ENCODE measurements at places on chromosomes 6 and 20. TPM values are rescaled to one million over a fixed set of nuclear protein-coding genes. Genes with fewer than 3 reads are reported as not detected.

GRCh38 chr20:61603715-61604114 is 351.7 kb downstream of the CDH4 start:
- DNase-seq: no peak

- no peak for DNase-seq
Observed at GRCh38 chr6:156872903-156873302, 95.7 kb downstream of the ARID1B start.

GRCh38 chr6:100468016-100468622 is 3.4 kb upstream of the SIM1 start:
- no peak for DNase-seq

ESR1 gene
- polyA plus RNA-seq: 0.44 TPM

GRCh38 chr6:48144021-48144420 is 33.0 kb upstream of the PTCHD4 start:
- DNase-seq: no peak

EBF4 gene
- polyA plus RNA-seq: 16.8 TPM

DNA sequence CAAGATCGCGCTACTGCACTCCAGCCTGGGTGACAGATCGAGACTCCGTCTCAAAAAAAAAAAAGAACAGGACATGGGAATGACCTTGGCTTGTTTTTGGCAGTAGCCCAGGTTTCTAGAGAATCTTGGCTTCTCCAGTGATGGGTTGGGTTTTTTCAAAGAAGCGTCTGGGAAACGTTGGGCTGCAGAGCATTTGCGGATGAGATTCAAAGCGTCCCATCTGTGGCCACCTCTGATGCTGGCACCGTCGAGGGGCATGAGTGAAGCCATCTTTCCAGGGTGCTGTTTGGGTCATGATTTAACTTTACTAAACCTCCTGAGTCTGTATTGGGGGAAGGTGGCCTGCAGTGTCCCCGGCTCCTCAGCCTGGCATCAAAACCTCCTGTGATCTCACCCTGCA is 43.2 kb upstream of the SRF start:
- no peak for DNase-seq

DNA sequence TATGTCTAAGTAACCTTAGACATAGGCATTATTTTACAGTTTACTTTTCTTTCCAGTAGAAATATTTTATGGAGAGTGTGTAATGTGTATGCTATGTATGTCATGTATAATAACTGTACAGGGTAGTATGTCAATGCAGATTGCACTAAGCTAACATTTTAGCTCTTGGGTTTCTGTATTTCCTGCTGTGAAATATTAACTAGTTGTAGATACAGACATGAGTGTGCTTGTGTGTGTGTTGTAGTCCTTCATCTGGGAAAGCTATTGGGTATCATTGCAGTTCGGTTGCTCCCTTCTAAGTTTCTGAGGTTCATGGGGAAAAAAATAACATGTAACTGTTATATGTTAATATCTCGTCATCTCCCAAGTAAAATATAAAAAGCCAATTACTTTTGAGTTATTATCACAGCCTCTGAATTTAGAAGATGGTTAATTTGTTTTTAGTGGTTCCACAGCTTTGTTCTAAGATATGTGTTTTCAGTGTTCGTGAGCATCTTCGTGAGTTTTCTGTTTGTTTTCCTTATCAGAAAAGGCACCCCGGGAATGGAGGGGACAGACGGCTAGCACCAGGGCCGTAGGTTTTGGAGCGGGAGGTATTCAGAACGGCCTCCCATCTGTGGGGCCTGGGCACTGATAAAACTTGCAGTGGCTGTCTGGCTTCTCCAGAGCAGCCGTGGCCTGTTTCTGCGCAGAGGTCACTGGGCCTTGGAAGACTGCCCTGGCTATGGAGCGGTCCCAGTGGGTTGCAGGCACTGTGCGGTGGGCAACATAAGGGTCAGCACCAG is 215.0 kb downstream of the ARID1B start:
- DNase-seq: no peak

Data from stomach (tissue), 19 donors.